Stimulated activated CD4-positive, alpha-beta T cell treated with anti-CD3 and anti-CD28 coated beads, Interleukin-4, amount 100 ng/mL, for 48 hours (primary cell): ENCODE measurements at places on chromosomes 12 and 14.

- DNase-seq, result no peak
Measured at GRCh38 chr12:87383680-87384079, 645.5 kb downstream of the C12orf50 start.

- DNase-seq, result no peak
Measured at GRCh38 chr14:73238424-73238852, 1.1 kb downstream of the PAPLN start.

DNA sequence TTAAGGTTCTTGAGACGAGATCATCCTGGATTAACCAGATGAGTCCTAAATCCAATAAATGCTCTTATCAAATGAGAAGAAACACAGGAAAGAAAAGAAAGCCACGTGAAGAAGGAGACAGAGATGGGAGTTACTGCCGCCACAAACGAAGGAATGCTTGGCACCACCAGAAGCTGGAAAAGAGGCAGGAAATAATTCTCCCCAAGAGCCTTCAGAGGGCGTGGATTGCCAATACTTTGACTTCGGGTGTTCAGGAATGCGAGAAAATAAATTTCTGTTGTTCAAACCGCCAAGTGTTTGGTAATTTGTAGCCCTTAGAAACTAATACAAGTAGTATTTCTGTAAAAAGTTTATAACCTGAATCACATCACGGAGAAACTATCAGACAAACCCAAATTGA lies 31.3 kb downstream of the ABCD2 start:
- no peak for DNase-seq

DNA sequence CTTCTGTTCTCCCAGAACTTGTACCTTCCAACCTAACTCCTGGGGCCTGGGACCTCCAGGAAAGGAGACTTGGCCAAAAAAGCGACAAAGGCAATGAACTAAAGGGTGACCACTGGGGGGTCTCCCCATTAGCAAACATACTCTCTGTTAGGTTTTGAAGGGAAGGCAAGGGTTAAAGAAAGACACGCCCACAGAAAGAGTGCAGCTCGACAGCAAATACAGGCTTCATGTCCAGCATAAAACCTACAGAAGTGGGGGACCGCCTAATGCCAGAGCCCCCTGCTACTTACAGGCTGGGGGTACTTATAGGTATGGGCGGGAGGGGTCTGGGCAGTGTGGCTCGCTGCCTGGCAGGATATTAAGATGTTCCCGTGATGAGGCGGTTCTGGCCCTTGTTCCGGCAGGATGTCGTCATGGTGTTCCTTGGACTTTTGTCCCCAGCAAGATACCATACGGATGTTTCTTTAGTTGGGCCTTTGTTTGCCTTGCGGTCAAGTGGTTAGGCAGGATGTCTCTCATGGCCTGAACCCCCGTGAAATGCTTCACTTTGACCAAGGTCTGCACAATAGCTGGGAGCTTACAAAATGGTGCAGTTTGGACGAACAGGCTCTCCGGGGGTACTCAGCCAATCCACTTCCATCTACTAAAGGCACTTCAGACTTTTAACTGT lies 53.4 kb downstream of the PRMT8 start:
- no peak for DNase-seq

DNA sequence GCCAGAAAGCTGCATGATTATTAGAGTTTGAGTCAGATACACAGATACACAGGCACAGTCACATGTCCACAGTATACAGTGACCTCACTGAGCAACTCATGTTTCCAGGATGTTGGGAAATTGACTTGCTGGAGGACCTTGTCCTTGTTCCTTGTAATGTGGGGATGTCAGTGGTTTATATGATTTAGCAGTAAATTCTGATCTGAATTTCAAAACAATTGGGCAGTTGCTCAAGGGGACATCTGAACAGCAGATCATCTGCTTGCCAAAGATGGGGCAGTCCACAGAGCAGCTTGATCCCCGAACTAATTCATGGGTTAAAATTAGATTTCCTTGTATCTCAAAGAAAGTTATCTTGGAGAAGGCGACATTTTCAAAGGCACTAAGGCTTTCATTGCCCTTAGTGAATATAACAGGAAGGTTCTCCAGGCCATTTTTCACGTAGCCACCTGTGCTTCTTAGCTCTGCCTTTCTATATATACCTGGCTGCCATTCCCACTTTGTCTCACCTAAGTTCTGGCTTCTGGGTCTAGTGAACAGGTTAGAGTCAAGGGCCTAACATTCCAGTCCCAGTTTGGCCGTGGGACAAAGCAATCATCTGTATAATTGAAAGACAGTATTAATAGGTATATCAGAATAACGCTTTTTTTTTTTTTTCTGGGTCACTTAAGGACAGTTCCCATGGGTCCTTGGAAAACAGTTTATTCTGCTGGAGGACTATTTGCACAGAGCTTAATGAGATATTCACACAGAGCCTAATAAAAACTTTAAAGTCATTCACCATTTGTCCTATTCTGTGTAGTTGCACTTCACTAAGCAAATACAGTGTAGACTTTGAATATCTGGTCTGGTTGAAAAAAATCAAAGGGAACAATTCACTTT lies 64.9 kb upstream of the STRN3 start:
- no peak for DNase-seq

DNA sequence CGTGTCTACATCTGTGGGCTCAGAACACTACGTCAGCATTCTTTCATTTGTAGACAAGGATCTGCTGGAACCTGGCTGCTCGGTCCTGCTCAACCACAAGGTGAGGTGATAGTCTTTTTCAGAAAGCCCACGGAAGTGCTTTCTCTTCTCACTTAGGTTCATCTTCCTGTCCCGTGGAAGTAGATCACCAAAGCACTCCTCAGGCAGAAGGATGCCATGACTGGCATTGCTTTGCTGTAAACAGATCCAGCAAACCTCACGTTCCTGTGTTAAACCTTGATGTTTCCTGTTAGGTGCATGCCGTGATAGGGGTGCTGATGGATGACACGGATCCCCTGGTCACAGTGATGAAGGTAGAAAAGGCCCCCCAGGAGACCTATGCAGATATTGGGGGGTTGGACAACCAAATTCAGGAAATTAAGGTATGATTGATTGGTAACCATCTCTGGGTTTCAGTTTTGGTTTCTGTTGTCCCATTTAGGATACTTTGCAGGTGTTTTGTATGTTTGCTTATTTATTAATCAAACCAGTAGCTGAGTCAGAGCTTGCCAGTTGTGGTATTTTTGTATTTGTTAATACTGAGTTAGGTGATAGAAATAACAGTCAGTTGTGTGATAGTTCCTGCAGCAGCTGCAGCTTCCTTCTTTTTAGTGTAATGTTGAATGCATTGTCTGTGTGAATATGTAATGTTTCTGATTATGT lies 7.5 kb downstream of the PSMC1 start:
- DNase-seq, result no peak

GRCh38 chr12:3202734-3203446 lies 125.7 kb downstream of the TSPAN9 start:
- DNase-seq, result peak; percentile 77

- no peak for DNase-seq
Measured at GRCh38 chr14:31766315-31766892, 205.2 kb downstream of the NUBPL start.

GRCh38 chr14:46404865-46405811 lies 246.4 kb downstream of the RPL10L start:
- no peak for DNase-seq

- DNase-seq, result no peak
Measured at GRCh38 chr14:100144996-100145646, 14.3 kb downstream of the DEGS2 start.

DNA sequence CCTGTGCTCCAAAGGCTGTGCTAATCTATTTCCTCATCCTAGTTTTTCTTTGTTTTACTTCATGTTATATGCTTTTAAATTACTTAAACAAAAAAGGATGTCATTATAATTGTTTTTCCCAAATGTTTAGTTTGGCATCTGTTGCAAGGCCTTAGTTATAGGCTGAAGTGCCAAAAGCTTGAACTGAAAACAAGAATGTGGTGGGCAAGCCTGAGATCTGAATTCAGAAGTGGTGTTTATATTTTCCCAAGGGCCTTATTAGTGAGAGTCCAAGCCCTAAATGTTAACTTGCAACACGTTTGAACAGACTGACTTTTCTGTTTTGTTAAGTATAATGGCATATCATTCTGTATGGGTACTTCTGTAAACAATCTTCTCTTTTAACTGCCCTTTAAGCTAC lies 326.8 kb downstream of the CCDC91 start:
- DNase-seq, result no peak

GRCh38 chr12:19033244-19033643 lies 96.3 kb upstream of the PLEKHA5 start:
- DNase-seq, result no peak

DNA sequence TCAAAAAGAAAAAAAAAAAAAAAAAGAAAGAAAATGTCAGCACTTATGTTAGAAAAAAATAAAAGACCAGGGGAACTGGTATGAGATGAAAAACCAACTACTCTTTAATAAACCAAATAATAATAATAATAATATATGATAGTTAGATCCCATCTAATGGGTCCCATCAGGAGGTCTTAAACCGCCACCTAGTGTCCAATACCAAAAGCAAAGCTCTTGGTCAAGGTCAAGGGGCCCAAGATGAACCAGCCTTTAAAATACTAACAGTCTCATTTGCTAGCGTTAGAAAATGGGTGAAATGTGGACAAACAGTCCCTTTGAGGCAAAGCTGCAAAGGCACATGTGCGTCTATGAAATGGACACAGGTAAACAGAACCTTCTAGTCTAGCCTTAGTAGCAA lies 12.3 kb downstream of the BRAP start:
- DNase-seq, result no peak

GRCh38 chr12:120529641-120530417 lies 871 bp upstream of the COQ5 start:
- no peak for DNase-seq

- DNase-seq, result no peak
Measured at GRCh38 chr12:113002155-113002554, 23.8 kb downstream of the OAS2 start.
